ENCODE measurements at places on chromosomes 2 and 18. TPM values are rescaled to one million over a fixed set of nuclear protein-coding genes. Genes with fewer than 3 reads are reported as not detected.

SAG gene
- polyA plus RNA-seq = not detected

SERPINB13 gene
- polyA plus RNA-seq = not detected

GRCh38 chr18:3691705-3692104 is 241.7 kb downstream of the TGIF1 start:
- H3K4me1 ChIP-seq = no peaks in the 10 kb centered on the region
- no peaks in the 10 kb centered on the region for H3K27me3 ChIP-seq
- H3K36me3 ChIP-seq = peaks cover 2% of the 10 kb centered on the region
- H3K27ac ChIP-seq = no peak overlapping the region
- H3K4me3 ChIP-seq = no peak overlapping the region

HOXD3 gene
- polyA plus RNA-seq = not detected

DNA sequence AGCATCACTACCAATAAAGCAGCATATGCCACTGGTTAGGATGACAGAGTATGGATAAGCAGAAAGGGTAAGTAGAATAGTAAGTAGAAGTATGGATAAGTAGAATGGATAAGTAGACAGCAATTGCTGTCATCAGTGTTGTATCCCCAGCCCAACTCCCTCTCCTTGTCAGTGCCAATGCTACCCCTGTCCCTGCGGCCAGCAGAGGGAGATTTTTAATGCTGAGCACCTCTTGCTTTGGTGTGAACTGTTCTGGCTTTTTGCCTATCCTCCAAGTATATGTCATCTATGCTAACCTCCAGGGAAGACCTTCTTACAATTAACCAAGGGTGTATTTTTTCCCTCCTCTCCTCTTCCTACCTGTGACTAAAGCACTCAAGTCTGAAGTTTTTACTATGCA is 136.7 kb upstream of the SPHKAP start:
- H3K27me3 ChIP-seq = peaks cover 1% of the 10 kb centered on the region
- no peaks in the 10 kb centered on the region for H3K36me3 ChIP-seq
- DNase-seq = no peak
- H3K4me3 ChIP-seq = no peak overlapping the region
- H3K27ac ChIP-seq = no peak overlapping the region

DNA sequence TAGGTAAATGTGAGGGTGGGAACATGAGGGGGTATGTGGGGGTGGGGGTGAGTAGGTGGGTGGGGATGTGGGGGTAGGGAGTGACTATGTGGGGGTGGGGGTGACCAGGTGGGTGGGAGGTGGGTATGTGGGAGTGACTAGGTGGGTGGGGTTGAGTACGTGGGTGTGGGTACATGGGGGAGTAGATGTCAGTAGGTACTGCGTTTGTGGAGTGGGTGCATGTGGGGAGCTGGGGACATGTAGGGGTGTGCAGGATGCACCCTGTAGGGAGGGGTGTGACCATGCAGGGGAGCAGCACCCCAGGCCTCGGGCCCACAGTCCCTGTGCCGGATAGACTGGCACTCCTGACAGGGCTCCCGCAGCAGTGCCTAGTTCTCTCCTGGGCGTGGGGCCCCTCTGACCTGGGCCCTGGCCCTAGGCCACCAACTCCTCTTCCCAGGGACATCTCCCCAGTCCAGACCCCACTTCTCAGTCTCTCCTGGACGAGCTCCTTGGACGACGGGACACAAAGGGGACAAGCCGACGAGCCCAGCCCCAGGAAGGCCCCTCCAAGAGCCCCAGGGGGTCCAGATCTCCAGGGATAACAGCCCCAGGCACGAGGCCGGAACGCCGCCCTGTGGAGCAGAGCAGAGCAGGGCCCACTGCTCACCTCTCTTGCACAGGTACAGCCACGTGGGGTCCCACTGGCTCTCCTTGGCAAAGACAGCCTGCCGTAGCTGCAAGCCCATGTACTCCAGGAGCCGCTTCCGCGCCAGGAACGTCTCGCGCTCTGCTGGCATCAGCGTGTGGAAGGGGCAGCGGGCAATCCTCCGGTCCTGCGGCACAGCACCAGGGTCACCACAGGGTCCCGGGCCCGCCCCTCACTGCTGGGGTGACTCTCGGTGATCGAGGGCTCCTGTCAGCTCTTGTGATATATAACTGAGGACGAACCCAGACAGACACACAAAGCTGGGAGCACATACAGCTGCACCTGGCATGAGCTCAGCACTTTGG is 58.2 kb downstream of the ANKMY1 start:
- H3K4me1 ChIP-seq = peaks cover 4% of the 10 kb centered on the region
- H3K36me3 ChIP-seq = peaks cover 36% of the 10 kb centered on the region
- H3K27me3 ChIP-seq = no peaks in the 10 kb centered on the region
- no peak for DNase-seq
- no peak overlapping the region for H3K27ac ChIP-seq

GRCh38 chr2:239239607-239240413 is 161.0 kb downstream of the HDAC4 start:
- H3K4me1 ChIP-seq = peaks cover 34% of the 10 kb centered on the region
- DNase-seq = no peak
- H3K27me3 ChIP-seq = no peaks in the 10 kb centered on the region
- no peak overlapping the region for H3K27ac ChIP-seq
- H3K36me3 ChIP-seq = peaks cover 7% of the 10 kb centered on the region
- no peak overlapping the region for H3K4me3 ChIP-seq

DNA sequence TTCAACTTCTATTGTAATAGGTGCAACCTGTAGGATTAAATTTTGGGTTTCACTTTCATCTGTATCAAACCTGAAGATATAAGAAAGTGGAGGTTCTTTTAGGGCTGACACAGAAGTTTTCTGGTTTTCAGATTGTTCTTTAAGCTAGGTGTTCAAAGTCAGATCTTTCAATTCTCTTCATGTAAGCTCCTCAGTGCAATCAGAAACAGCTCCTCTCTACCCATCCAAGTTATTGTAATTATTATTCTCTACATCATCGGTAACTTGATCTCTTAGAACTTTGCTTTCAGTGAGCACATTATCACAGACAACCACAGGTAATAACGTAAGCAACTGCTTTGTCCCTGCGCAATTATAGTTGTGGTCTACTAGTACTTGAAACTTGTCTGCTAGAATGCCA is 179.4 kb downstream of the MYCN start:
- no peak for DNase-seq
- H3K27me3 ChIP-seq = no peaks in the 10 kb centered on the region
- no peaks in the 10 kb centered on the region for H3K4me1 ChIP-seq
- H3K4me3 ChIP-seq = no peak overlapping the region
- H3K27ac ChIP-seq = no peak overlapping the region

DNA sequence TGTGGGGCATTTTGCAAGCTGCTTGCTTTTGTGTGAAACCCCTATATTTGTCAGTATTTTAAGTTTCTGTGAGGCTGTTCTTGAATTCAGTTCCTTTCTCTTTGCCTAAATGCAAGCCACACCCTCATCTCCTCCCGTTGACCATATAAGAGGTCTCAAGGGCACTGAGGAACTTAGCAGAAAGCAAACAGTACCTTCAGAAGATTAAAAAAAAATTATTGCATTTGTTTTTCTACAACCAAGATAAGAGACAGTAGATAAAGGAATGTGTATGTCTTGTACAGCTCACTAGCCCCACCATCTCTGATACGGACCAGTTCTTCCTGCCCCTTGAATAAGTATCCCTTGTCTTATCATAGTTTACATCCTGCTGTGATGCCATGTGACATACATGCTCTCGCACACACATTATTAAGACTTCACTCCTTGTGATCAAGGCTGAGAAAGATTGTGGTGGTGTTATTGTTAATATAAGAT is 64.2 kb downstream of the NPAS2 start:
- H3K36me3 ChIP-seq = peaks cover 2% of the 10 kb centered on the region
- H3K27me3 ChIP-seq = no peaks in the 10 kb centered on the region
- H3K4me3 ChIP-seq = no peak overlapping the region
- no peak overlapping the region for H3K27ac ChIP-seq

GRCh38 chr2:196718419-196719109 is 79.0 kb downstream of the CCDC150 start:
- H3K36me3 ChIP-seq = no peaks in the 10 kb centered on the region
- no peak for DNase-seq
- no peaks in the 10 kb centered on the region for H3K4me1 ChIP-seq
- no peak overlapping the region for H3K27ac ChIP-seq
- no peak overlapping the region for H3K4me3 ChIP-seq
- no peaks in the 10 kb centered on the region for H3K27me3 ChIP-seq

ZC3H15 gene
- polyA plus RNA-seq = 77.8 TPM

DNA sequence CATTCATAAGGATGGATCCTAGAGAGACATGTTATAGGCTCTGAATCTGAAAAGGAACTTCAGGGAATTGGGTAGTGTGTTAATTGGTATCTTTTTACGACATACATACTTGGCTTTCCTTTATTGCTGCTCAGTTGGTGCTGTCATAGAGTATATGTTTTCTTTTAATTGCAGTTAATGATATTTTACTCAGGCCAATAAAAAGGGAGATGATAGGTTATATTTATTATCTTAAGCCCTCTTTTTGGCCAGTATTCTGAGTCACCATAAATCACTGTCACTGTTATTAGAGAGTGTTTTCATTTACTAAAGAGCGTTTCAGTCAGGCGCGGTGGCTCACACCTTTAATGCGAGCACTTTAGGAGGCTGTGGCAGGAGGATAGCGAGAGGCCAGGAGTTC is 47.6 kb downstream of the RALBP1 start:
- H3K27me3 ChIP-seq = no peaks in the 10 kb centered on the region
- H3K36me3 ChIP-seq = peaks cover 76% of the 10 kb centered on the region
- no peak overlapping the region for H3K4me3 ChIP-seq
- DNase-seq = no peak
- peaks cover 9% of the 10 kb centered on the region for H3K4me1 ChIP-seq

ARHGAP25 gene
- 95.4 TPM for polyA plus RNA-seq

IGFBP5 gene
- polyA plus RNA-seq = not detected

DNA sequence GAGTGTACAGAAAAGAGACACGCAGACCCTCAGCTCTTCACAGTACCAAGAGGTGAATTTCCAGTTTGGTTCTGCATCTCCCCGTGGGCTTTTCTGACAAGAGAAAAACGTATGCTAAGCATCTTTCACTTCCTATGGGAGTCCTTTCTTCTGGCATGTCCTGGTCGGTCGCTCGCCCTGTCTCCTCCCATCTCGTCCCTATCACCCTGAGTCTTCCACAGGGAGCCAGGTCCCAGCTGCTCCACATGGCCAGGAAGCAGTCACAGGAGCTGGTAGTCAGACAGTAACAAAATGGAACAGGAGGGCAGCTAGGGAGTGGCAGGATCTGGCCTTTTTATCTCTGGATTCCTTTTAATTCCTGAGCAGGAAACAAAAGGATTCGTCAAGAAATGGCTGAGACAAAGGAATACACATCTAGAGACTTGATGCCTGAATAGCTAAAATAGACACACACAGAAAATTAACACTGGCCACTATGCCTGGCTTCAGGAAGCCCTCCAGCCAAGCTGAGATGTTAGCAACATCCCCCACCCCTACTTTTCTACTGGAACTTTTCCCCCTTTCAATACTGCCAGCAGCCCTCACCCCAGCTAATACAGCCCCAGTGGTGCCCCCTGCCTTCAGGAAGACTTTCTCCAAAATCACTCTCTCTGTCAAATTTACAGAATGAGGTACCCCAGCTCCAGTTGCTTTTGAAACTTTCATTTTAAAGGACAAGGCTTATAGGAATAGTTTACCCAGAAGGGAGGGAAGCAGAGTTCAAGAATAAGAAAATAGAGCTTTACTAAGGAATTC is 136.1 kb downstream of the DNER start:
- no peaks in the 10 kb centered on the region for H3K4me1 ChIP-seq
- no peak for DNase-seq
- H3K36me3 ChIP-seq = no peaks in the 10 kb centered on the region
- peaks cover 50% of the 10 kb centered on the region for H3K27me3 ChIP-seq
- H3K27ac ChIP-seq = no peak overlapping the region
- no peak overlapping the region for H3K4me3 ChIP-seq

SALL3 gene
- polyA plus RNA-seq = not detected

PELI1 gene
- 5.8 TPM for polyA plus RNA-seq

- no peaks in the 10 kb centered on the region for H3K27me3 ChIP-seq
- H3K36me3 ChIP-seq = peaks cover 13% of the 10 kb centered on the region
- no peak for DNase-seq
- peaks cover 80% of the 10 kb centered on the region for H3K4me1 ChIP-seq
- H3K27ac ChIP-seq = peak overlapping the region; percentile 47
These were observed 42.5 kb downstream of the RNF144A start for GRCh38 chr2:6959751-6960150.

GRCh38 chr2:57450170-57450569 is 596.4 kb upstream of the VRK2 start:
- peaks cover under 1% of the 10 kb centered on the region for H3K36me3 ChIP-seq
- H3K27me3 ChIP-seq = no peaks in the 10 kb centered on the region
- H3K4me3 ChIP-seq = no peak overlapping the region
- no peak overlapping the region for H3K27ac ChIP-seq
- H3K4me1 ChIP-seq = no peaks in the 10 kb centered on the region

EPAS1 gene
- 0.16 TPM for polyA plus RNA-seq

- H3K27me3 ChIP-seq = no peaks in the 10 kb centered on the region
- H3K4me1 ChIP-seq = no peaks in the 10 kb centered on the region
- no peak overlapping the region for H3K27ac ChIP-seq
- H3K4me3 ChIP-seq = no peak overlapping the region
These were observed 458.8 kb downstream of the PIK3C3 start for GRCh38 chr18:42413870-42414269.

DNA sequence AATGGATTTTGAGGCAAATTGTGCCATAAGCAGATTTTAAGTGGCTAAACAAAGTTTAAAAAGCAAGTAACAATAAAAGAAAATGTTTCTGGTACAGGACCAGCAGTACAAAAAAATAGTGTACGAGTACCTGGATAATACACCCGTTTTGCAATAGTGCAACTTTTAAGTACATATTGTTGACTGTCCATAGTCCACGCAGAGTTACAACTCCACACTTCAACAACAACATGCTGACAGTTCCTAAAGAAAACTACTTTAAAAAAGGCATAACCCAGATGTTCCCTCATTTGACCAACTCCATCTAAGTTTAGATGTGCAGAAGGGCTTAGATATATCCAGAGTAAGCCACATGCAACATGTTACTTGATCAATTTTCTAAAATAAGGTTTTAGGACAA is 5.1 kb upstream of the STPG4 start:
- H3K4me1 ChIP-seq = peaks cover 33% of the 10 kb centered on the region
- peak overlapping the region; percentile 39 for H3K27ac ChIP-seq
- peaks cover 31% of the 10 kb centered on the region for H3K36me3 ChIP-seq
- H3K27me3 ChIP-seq = no peaks in the 10 kb centered on the region
- no peak for DNase-seq
- no peak overlapping the region for H3K4me3 ChIP-seq

DNA sequence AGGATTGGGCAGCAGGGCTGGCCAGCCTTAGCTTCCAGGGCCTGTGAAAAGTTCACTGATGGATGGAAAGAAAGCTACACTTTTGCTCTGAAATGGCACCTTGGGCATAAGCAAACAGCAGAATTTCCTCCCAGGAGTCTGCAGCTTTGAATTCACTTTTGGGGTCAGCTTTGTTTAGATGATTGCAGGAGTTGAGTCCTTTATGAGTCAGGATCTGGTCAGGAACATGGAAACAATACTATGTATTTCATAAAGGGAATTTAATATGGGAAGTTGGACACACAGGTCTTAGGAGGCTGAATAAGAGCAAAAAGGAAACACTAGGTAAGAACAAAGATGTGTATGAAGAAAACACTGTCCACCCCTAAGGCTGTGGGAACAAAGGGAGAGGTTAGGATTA is 345.3 kb downstream of the TSN start:
- DNase-seq = no peak
- no peaks in the 10 kb centered on the region for H3K27me3 ChIP-seq
- H3K27ac ChIP-seq = no peak overlapping the region
- no peaks in the 10 kb centered on the region for H3K4me1 ChIP-seq
- no peaks in the 10 kb centered on the region for H3K36me3 ChIP-seq

Measured in naive thymus-derived CD8-positive, alpha-beta T cell (primary cell).